ENCODE measurements at places on chromosomes 16 and 17. TPM values are rescaled to one million over a fixed set of nuclear protein-coding genes. Genes with fewer than 3 reads are reported as not detected.
A peak's percentile ranks its signal among the peaks of the same experiment; 100 is the strongest.

DNA sequence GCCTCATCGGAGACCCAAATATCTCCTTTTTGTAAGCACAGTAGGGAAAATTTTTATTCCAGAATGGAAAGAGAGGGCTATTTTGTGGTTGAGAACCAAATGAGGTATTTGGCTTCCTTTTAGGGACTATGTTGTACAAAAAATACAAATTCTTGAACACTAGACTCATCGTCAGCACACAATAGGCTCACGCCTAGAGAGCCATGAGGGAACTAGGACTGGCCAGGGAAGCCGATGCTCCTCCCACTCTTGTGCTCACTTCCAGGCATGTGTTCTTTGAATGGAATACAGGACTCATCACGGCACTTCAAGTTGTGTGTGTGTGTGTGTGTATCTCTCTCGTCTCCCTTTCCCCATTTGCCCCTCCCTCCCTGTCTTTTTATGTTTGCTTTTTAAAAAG, 17.8 kb upstream of the BLMH start:
- DNase-seq: no peak

- DNase-seq: no peak
Measured at GRCh38 chr16:525520-526180, 1.9 kb upstream of the CAPN15 start.

GRCh38 chr16:61105544-61105943, 930.7 kb downstream of the CDH8 start:
- DNase-seq: no peak

- peak; percentile 97 for DNase-seq
Measured at GRCh38 chr17:77449908-77450741, 309.4 kb downstream of the SEC14L1 start.

DNA sequence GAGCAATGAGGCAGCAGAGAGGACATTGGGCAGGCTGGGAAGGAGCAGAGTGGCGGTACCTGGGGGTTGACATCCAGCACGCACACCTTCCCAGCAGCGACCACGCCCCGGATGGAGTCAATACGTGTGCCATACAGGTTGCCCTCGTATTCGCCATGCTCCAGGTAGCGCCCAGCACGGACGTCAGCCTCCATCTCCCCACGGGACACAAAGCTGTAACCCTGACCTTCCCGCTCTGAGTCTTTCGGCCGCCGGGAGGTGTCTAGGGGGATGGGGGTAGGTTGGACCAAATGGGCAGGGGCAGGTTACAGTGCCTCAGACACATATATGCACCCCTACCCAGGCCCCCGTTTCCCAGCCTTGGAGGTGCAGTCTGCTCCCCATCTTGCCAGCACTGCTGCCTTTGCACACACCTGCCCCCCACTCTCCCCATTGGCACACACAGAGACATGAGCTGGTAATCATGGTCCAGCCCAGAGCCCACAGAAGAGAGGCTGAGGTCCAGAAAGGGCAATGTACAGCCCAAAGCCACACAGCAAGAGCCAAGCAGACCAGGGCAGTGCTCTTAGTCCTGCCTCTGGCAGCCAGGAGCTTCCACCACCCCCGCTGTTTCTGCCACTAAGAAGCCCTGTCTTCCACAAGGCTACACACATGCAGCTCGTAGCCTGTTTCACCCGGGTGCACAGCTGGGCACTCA, 27.5 kb downstream of the MPP2 start:
- no peak for DNase-seq

DNA sequence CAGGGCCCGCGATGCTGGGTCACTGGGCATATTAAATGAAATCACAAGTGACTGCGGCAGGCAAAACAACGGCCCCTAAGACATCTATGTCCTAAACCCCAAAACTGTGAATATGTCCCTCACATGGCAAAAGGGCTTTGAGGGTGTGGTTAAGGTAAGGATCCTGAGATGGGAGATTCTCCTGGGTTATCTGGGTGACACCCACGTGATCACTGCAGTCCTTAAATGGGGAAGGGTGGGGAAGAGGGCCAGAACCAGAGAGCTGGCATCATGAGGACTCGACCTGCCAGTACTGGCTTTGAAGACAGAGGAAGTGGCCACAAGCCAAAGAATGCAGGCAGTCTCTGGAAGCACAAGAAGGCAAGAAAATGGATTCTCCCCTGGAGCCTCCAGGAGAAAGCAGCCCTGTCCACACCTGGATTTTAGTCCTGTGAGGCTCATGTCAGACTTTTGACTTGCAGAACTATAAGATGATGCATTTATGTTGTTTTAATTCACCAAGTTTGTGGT, 12.5 kb downstream of the COTL1 start:
- DNase-seq: no peak

DNA sequence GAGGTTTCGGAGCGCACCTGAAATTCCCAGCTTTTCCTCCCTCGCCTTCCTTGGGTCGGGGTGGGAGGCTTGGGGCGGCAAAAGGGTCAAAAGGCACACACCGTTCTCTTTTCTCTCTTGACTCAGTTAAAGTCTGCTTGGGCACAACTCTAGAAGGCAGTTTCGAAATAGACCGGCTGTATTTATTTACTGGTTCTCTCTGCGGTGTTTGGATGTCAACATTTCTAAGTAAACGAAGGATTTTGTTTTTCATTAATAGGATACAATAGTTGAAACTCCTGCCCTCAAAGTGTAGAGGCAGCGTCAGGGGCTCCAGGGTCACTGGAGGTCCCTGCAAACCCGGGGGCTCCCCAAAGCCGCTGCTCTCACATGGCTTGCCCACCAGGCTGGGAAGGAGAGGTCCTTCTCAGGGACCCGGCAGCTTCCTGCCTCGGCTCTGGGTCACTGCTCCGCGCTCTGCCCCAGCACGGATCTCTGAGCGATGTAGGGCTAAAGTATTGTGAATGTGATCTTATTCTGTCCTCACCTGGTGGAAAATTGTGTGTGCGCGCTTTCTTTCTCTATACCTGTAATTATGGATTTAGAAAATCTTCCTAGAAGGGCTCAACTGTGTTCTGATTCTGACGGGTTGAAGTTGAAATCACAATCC, 952 bp downstream of the BMERB1 start:
- DNase-seq: no peak

DNA sequence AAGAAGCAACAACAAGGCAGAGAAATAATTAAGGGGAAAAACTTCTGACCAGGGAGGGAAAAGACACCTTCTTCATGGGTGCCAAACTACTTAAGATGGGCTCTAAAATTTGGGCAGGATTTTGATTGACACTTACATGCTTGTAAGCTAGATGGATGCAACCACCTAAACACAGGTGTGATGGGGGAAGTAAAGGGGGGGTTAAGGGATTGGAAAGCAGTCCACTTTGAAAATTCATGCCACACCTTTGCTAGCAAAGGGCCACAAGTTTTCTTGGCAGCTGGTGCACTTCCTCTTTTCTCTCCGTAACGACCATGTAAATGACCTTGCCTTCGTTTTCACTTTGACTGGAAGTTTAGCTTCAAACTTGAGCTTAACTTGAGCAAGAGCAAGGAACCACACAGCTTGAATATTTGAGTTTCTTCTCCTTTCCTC, 14.3 kb upstream of the PRKAR1A start:
- DNase-seq: no peak

GRCh38 chr17:38557836-38558727, 47.7 kb downstream of the SRCIN1 start:
- peak; percentile 94 for DNase-seq

DNA sequence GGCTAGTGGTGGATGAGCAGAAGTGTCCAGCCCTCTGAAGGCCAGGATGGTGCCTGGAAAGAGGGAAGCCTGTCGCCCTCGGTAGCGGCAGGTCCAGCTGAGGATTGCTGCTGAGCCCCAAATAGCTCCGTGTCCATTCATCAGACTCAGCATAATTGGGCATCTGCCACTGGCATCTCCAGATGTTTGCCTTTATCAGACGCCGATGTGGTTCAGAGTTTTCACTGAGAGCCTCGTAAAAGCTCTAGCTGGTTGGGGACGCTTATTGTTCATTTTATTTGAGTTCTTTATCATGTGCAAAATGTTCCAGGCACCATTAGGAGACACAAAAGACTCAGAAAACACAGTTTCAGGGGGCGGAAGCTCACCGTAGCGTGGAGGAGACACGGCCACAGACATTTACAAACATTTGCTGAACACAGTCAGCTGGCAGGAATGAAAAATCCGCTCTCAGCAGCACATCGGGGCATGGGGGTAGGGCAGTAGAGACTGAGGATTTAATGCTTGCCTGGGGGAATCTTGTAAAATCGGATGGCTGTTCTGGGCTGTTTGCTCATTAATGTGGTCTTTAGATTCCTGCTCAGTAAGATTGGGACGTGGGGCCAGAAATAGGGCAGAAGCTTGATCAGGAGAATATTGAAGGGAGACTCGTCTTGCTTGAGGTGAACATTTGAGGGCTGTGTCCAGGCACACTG, 41.7 kb downstream of the SMPD3 start:
- no peak for DNase-seq

DNA sequence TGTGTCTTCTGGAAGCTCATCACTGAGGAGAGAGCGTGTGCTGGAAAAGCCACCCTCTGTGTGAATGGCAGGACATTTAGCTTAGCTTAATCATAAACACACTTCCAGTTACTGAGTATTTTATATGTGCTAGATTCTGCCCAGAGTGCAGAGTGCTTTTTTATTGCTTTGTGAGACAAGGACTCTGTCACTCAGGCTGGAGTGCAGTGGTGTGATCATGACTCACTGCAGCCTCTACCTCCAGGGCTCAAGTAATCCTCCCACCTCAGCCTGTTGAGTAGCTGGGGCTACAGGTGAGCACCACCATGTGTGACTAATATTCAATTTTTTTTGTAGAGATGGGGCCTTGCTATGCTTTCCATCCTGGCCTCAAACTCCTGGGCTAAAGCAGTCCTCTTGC, 61.4 kb upstream of the IRX3 start:
- no peak for DNase-seq

DNA sequence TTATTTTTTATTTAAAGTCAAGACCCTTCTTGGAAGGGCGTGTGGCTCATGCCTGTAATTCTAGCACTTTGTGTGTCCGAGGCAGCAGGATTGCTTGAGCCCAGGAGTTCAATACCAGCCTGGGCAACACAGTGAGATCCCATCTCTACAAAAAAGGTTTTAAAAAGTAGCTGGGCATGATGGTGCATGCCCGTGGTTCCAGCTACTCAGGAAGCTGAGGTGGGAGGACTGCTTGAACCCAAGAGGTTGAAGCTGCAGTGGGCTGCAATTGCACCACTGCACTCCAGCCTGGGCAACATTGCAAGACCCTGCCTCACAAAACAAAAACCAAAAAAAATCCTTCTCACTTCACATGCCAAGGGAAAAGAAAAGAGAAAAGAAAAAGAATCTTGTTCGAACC, 29.6 kb downstream of the MINK1 start:
- DNase-seq: no peak

DNA sequence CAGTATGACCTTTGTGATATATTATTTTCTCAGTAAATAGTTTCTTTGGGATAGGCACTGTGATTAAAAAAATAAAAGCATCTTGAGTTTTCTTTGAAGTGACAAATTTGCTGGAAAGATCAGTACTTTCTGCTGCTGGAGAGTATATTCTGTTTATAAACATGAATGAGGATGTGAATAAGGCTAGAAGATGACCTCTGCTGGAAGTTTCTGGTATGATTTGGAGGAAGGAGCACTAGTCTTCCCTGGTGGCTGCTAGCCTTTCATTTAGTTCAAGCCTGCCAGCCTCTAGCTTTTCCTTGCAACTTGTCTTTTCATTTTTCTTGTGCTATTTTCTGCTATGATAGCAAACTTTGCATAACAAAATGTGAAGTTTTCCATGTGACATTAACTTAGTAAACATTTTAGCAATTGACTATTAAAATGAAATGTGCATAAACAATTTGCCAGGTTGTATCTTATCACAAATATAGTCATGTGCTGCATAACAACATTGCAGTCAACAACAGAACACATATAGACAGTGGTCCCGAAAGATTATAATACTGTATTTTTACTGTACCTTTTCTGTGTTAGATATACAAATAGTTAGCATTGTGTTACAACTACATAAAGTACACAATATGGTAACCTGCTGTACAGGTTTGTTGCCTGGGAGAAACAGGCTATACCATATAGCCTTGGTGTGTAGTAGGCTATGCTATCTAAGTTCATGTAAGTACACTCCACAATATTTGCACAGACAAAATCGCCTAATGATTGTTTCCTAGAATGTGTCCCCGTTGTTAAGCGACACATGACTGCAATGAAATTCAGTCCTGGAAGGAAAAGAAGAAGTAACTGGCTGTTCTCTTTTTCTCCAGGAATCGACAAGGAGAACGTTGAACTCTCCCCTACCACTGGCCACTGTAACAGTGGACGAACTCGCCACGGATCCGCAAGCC, 18.1 kb upstream of the RAB11FIP4 start:
- no peak for DNase-seq

- peak; percentile 41 for DNase-seq
Measured at GRCh38 chr16:84049403-84050060, 6.9 kb upstream of the SLC38A8 start.

DNA sequence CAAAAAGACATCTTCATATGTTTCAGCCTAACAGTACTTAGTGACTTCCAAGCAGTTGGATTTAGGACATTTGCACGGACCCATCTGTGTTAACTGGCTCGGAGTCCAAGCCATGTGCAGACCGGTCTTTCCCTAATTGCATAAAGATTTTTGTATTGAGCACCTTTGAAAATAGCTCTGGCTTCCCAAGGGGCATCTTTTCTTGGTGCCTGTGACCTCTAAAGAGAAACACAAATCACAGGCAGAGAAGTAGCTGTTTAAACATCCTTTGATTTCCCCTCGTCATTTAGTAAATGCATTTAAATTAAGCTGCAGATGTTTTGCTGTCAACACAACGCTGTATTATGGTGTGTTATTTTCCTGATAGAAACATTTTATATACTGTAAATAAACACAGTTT, 288.2 kb upstream of the SALL1 start:
- no peak for DNase-seq

DNA sequence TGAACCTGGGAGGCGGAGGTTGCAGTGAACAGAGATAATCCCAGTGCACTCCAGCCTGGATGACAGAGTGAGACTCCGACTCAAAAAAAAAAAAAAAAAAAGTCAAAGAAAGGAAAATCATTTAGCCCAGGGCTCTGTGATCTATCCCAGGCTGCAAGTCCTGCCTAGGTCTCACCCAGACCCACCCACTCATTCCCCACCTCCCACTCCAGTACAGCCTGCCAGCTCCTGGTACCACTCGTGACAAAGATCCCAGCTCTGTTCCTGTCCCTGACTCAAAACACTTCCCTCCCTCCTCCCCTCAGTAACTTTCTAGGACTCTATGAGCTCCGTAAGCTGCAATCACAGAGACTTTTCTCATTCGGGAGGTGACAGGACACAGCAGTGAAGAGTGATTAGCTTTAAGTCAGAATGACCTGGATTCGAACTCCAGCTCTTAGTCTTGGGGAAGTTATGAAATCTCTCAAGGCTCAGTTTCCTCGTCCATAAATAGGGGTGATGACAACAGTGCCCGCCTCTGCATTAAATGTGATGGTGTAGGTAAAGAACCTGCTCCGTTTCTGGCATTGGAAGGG, 28.0 kb upstream of the MRPS23 start:
- DNase-seq: no peak

Gene HBQ1
- 4.2 TPM for total RNA-seq

Gene TMEM220
- 16.2 TPM for total RNA-seq
